T-cell (primary cell): ENCODE measurements at places on chromosomes 7 and 10. TPM values are rescaled to one million over a fixed set of nuclear protein-coding genes. Genes with fewer than 3 reads are reported as not detected.

Gene OIT3
- not detected for total RNA-seq

Gene VWDE
- 0.54 TPM for total RNA-seq

Gene ADCYAP1R1
- total RNA-seq: not detected

Gene ARHGAP12
- 24.6 TPM for total RNA-seq

Gene POU6F2
- total RNA-seq: not detected

Gene NRCAM
- 7.7 TPM for total RNA-seq

Gene TNRC18
- 59.8 TPM for total RNA-seq

Gene GIMAP5
- total RNA-seq: 265 TPM

Gene KAT6B
- 82.1 TPM for total RNA-seq
